ENCODE measurements at places on chromosomes 2 and 18.

- DNase-seq, result no peak
These were observed 51.7 kb upstream of the MYL1 start for GRCh38 chr2:210366675-210367080.

GRCh38 chr18:22324191-22325131 is 93.3 kb downstream of the CTAGE1 start:
- DNase-seq, result no peak

GRCh38 chr18:56709463-56709862 is 58.3 kb downstream of the WDR7 start:
- DNase-seq, result peak; percentile 34

DNA sequence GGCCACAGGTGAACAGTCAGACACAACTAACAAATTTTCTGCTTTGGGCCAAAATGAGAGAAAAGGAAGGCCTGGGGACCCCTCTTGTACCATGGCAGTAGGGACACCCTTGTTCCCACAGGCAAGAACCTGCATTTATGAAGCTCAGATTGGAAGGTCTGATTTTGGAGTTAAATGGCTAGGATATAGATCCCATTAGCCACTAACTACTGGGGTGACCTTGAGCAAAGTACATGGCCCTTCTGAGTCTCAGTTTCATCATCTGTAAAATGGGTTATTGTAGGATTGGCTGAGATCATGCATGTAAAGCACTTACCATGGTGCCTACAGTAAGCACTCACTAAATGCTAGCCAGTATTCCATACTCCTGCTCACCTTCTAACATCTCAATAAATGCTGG is 101.6 kb upstream of the DAPL1 start:
- no peak for DNase-seq

- DNase-seq, result no peak
These were observed 59.5 kb upstream of the POU3F3 start for GRCh38 chr2:104794441-104794840.

DNA sequence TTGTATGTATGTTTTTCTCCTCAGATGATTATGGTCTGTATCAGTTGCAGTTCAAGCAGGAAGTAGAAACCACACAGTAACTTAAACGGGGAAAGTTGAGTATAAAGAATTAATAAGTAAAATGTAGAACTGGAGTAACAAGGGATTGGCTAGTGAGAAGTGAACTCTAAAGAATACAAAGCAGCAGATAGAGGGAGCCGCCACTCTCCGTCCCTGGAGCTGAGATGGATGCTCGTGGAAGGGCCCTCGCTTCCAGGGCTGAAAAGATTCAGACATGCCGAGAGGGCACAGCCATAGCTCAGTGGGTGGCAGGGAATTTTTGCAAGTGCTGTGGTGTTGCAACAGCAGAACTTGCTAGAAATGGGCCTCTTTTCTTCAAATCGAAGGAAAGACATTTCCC is 155.8 kb downstream of the COL6A3 start:
- no peak for DNase-seq

- DNase-seq, result no peak
These were observed 23.3 kb downstream of the KLF7 start for GRCh38 chr2:207142461-207142860.

DNA sequence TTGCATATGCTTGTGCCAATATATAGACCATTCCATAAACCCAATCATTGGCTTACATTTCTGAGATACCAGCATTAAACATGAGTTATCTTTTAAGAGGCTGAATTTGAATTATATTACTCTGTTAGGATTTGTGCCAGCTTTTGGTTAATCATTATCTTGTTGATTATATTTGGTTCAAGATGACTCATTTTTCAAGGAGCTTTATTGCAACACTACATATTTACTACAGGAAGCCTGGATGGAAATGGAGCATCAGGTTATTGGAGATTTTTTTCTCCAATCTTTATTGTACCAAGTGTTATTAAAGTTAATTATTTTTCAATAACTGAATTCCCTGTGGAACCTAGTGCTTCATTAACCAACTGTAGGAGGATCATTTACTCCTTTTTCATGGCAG is 26.4 kb downstream of the EML4 start:
- DNase-seq, result no peak

DNA sequence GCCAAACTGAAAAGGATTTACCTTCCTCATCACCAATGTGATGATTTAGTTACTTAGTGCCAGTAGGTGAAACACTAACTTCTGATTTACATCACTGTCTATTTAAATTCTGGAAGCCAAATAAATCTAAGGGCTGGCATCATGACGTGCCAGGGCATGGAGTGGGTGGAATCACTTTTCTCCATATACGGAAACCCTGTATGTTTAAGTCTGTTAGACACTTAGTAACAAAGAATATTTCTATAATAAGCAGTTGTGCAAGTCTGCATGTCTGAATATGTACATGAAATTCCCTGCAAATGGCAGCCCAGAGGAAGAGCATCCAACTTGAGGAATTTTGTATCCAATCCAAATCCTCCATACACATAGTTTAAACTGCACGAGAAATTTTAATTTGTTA is 243.1 kb upstream of the SMAD7 start:
- no peak for DNase-seq

DNA sequence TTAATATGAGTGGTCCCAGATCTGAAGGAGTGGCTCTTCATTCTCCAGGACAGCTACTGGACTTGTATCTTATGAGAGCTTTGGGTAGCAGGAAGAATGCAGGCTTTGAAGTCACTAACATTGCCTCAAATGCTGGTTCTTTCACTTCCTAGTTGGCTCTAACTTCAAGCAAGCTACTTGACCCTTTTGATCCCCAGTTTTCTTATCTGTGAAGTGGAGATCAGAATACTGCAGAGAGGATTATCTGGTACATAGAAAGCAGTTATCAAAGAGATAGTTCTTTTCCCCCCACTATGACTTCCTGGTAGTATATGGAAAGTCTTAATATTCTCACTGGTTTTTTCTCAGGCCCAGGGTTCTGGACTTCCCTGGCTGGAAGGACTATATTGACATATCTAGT is 3.4 kb upstream of the PLCL1 start:
- no peak for DNase-seq

GRCh38 chr2:86372641-86373502 is 35.4 kb upstream of the REEP1 start:
- no peak for DNase-seq

DNA sequence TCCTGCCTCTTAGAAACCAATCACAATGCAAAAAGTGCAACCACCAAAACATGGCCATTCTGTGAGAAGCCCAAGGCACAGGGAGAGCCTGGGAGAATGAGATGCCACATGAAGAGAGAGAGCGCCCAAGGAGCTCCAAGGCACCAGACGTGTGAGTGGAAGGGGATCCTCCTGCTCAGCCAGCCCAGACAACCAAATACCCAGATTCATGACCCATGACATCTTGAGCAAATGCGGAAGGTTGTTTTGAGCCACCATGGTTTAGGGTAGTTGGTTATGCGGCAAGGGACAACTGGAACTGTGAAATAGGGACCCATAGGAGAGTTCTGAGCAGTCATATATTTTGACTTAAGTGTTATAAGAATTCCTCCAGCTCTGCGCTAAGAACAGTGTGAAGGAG is 7.0 kb downstream of the AFF3 start:
- DNase-seq, result no peak

- DNase-seq, result no peak
These were observed 29.6 kb downstream of the MRPS5 start for GRCh38 chr2:95091885-95092555.

GRCh38 chr2:238853218-238853617 is 5.3 kb downstream of the TWIST2 start:
- DNase-seq, result no peak

DNA sequence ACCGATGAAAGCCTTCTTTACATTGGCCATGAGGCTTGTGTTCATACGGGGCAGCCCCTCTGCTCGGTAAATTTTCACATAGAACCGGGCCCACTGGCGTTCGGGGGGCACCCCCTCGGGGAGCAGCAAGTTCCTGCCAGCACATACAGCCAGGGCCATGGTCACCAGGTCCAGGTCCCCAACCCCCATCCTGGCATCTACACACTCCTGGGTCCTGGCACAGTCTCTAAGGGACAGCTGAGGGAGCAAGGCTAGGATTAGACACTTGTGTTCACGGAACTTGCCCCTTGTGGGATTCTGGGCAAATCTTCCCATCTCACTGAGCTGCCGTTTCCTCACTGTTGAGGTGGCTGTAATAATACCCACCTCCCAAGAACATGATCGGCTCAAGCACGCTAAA is 5.6 kb upstream of the OTOF start:
- no peak for DNase-seq

DNA sequence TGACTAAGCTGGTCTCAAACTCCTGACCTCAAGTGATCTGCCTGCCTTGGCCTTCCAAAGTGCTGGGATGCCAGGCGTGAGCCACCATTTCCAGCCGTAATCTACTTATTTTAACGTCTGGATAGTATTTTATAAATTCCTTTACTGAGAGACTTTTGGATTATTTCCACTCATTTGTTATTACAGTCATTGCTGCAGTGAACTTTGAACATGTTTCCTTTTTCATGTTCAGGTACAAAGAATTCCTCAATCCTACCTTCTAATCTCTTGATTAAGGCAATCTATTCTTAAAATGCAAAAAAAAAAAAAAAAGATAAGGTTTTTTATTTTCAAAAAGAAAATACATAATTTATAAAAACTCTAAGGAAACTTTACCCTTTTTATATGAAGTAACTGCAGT is 78.6 kb downstream of the PDK1 start:
- no peak for DNase-seq

DNA sequence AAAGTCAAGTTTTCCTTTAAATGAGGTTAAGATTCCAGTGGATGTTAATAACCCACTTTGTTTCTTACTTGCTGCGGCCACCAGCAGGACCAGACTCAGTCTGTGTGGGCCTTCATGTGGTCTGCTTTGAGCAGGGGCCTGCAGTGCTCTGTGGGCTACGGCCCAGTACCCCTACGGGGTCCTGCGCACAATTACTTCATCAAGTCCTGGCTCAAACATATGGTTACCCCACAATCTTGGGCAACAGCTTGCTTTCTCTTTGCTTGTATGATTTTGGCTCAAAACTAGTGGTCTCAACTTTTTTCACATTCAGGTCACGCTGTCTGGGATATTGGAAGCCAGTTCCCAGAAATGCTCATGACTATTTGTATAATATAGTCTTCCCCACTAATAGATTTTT is 64.2 kb downstream of the PTPN2 start:
- DNase-seq, result no peak

- no peak for DNase-seq
These were observed 163.6 kb downstream of the PRKCE start for GRCh38 chr2:45814951-45815621.

DNA sequence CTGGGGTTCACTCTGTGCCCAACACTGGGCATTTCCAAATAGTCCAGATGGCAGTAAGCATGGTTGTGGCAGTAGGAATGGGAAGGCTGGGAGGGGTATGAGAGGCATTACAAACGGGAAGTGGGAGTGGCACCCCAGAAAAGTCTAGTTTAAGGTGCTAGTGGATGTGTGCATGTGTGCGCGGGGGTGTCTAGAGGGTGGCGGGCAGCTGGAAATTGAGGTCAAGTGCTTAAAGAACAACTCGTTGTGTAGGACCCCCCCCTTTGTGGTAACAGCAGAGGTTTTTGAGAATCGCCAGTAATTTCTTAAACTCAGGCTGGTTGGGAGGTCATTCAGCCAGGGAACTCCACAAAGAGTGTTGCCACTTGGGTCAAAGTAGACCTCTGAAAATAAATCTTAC is 69.9 kb downstream of the RHBDD1 start:
- DNase-seq, result no peak

GRCh38 chr18:47996091-47996541 is 65.7 kb upstream of the SMAD2 start:
- no peak for DNase-seq

- no peak for DNase-seq
These were observed 13.2 kb downstream of the MFSD2B start for GRCh38 chr2:24022975-24023575.

DNA sequence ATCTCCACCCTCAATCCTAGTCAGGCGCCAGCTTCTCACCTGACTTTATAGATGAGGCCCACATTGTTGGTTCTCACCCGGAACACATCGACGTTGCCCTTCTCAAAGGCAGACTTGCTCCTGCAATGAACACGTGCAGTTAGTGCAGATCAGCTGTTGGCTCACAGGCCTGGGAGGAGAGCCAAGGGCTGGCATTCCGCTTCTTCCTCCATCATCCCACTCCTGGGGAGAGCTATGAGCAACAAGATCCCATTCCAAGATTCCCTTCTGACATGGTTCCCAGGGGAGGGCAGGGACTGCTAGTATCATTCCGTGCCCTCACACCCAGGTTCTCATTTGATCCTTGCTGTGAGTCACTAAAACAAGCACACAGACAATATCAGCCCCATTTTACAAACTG is 15.1 kb downstream of the LOXHD1 start:
- DNase-seq, result no peak

GRCh38 chr18:79948719-79949411 is 2.6 kb downstream of the SLC66A2 start:
- DNase-seq, result no peak

DNA sequence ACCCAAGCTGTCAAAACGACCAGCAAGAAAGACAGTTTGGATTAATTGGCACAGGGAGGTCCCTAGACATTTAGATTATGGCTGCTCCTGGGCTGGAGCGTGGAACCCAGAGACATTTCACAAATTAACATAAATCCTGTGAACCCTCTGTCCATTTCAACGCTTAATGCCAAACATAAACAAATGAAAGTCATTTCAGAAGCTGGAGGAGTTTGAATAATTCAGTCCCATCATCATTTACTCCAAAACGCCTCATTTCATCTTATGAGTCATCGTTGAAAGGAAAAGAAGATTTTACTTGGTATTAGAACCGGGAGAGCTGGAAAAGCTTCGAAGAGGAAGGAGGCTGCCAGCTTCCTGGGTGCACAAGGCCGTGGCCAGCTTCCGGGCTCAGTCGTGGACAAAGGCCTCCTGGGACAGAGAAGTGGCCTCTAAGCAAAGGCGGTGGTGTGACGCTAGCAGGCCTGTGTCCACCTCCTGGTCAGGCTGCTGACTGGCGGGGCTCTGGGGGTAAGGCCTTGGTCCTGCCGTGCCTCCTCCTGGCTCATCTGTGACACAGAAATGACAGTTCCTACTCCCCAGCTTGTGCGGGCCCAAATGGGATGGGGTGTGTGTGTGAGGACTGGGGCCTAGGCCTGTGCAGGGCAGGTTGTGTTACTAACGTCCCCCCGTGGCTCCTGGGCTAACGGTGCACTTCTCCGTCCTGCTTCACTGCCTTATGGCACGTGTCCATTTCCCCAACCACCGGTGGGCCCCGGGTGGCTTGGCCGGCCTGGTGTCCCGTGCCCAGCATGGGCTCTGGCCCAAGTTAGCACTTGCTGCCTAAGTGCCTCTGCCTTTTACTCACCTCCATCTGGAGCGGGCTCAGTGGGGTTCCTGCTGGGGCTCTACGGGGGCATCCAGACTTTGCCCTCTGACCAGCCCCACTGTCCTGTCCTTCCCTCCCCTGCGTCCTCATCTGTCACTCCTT is 71.6 kb downstream of the RRM2 start:
- no peak for DNase-seq

DNA sequence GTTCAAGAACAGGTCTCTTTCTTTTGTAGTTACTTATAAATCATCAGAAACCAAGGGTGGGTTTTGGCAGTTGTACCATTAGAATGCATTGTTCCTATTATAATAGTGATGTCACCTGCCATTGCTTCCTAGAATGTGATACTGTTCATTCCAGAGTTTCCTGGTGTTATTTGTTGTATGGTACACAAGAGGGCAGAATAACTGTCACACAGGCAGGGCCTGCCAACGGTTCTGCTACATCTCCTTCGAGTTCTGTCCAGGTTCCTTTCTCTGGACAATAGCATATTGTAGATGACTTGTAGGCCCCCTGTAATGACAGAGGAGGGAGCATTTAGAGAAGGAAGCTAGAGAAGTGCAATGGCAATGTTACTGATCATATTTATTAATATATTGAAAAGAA is 98.3 kb downstream of the KLHL14 start:
- no peak for DNase-seq
